Smooth muscle cell of trachea (primary cell): ENCODE measurements at places on chromosomes 1 and 21. TPM values are rescaled to one million over a fixed set of nuclear protein-coding genes. Genes with fewer than 3 reads are reported as not detected.

Gene SORT1
- total RNA-seq = 8.9 and 9.6 TPM in 2 replicates

Gene ADAM30
- total RNA-seq = not detected in 2 replicates

Gene LCE1F
- total RNA-seq = not detected in 2 replicates

Gene LRRC7
- under 0.01 TPM in 1 of 2 replicates, not detected in the other for total RNA-seq

Gene CYP4A11
- total RNA-seq = not detected in 2 replicates

Gene NDUFV3
- total RNA-seq = 56.6 and 81.7 TPM in 2 replicates
